AML-193 (cell line): ENCODE measurements at places on chromosomes 1 and 21.
A peak's percentile ranks its signal among the peaks of the same experiment; 100 is the strongest.

DNA sequence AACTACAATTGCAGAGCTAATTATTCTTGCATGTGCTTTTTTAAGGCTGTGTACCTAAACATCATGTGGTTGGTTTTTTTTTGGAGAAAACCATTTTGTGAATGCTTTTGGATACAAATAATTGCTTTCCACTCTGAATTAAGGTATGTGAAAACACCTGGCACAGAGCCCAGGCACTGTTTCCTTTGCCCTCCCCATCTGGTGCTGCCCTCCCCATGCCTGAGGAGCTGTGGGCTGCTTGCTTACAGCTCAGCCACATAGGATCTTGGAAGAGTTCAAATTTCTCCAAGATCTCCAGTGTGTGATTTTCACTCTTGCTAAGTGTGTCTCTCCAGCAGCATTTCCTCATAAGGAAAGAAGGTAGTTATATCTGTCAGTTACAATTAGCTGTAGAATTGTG lies 27.8 kb downstream of the DNM3 start:
- no peak for DNase-seq

- no peak for DNase-seq
Observed at GRCh38 chr1:10678852-10679251, 117.6 kb downstream of the CASZ1 start.

DNA sequence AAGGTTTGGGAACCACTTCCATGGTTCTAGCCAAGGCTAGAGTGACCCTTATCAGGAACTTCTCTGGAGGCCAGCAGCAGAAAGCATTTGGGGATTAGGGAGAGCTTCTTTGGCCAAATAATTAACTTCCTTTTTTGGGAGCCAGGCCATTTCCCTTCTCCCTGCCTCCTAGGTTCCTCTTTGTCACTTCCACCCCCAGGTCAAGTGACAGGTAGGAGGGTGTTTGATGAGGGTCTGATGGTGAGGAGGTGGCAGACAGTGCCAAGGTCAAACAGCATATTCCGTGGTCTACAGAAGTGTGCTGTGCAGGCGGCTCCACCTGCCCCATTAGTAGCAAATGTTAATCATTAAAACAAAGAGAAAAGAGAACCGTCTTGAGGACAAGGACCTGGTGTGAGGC lies 1.9 kb upstream of the KCNA10 start:
- DNase-seq = no peak

DNA sequence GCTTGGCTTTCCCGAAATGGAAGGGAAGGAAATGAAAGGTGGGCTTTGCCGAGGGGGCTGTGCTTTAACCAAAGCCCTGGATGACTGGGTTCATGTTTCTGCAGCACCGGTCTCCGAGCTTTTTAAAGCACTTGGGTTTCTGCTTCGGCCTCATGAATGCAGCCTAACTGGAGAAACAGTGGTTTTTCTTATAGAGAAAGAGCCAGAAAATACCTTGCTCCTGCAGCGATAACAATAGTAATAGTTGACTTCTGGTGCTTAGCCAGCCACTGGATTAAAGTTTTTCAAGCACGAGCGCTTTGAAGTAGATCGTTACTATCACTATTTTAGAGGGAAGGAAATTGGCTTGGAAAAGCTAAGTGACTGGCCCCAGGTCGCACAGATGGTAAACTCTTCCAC lies 500 bp upstream of the DOCK7 start:
- DNase-seq = no peak

DNA sequence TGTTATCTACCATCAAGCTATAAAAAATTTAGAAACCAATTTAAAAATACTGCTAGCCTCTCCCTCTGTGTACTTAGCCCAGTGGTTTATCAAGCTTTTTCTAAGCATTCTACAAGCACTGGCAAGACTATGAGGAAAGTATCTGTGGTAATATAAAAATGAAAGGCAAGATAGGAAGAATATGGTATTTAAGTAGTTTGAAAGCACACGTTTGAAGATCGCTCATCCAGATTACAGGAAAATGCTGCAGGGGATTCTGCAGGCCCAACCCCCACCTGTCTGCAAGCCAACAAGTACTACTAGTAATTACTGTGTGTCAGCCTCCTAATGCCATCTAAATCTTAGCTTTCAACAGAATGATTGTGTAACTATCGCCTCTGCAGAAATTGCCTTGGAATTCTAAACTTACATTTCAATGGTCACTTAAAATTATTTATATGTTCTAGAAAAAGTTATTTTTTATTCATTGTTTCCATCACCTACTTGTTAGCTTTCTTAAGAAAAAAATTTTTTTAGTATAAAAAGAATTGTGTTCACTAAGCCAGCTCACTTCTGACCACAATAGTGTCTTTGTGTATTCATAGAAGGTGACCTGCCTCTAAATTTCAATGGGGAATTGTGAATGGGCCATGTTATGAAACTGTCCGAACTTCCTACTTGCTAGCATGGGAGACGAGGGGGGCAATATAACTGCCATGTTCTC lies 8.5 kb downstream of the ERRFI1 start:
- DNase-seq = no peak

DNA sequence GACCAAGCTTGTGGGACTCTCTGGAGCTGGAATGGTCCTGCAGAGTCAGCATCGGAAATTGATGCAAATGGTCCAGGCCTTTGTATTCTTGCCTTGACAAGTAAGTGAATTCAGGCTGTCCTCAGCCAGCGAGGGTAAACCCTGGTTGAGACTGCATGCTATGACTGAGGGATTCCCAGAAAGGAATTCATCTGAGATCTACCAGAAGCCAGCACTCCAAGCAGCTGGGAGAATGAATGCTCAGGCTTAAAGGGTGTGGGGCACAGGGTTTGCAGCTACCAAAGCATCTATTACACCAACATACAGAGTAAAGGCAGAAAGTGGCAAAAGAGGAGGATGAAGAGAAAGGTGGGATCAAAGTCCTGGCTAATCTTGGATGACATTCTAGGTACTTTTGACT lies 257.0 kb upstream of the LYPLAL1 start:
- no peak for DNase-seq

- DNase-seq = no peak
Observed at GRCh38 chr1:41742219-41742618, 176.5 kb downstream of the HIVEP3 start.

- no peak for DNase-seq
Observed at GRCh38 chr1:201181726-201182125, 8.9 kb upstream of the IGFN1 start.

- DNase-seq = peak; percentile 6
Observed at GRCh38 chr1:97674517-97674916, 246.3 kb downstream of the DPYD start.

DNA sequence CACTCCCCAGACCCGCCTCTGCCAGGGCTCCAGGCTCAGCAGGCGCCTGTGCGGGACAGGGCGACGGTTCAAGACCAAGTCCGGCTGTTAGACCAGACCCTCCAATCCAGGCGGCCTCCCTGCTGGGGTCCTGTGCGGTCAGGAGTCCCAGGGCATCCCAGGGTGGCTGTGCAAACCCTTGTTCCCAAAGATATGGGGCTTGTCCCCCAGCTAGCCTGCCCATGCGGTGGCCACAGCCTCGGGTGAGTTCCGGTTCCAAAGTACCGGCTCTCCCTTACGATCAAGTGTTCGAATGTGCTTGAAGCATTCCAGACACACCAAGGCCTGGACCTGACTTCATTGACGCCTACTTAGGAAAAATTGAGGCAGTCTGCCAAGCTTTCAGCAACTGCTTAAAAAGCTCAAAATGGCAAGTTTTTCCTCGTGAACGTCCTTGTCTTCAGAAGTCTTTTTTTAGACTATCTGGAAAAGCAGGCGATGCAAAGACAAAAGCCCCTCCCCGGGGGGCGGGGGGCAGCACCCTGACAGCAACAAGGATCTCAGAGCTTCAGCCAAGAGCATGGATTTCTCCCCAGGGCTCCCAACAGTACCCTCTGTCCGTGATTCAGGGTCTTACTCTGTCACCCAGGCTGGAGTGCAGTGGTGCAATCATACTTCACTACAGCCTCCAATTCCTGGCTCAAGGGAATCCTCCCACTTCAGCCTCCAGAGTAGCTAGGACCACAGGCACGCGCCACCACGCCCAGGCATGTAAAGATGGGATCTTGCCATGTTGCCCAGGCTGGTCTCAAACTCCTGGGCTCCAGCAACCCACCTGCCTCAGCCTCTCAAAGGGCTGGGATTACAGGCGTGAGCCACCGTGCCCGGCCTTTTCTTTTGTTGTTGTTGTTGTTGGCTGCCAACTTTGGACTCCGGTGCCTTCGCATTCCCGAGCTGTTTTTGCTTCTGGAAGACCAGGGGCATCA lies 2.3 kb downstream of the FAAP20 start:
- DNase-seq = no peak

- no peak for DNase-seq
Observed at GRCh38 chr1:41716188-41717130, 202.3 kb downstream of the HIVEP3 start.

DNA sequence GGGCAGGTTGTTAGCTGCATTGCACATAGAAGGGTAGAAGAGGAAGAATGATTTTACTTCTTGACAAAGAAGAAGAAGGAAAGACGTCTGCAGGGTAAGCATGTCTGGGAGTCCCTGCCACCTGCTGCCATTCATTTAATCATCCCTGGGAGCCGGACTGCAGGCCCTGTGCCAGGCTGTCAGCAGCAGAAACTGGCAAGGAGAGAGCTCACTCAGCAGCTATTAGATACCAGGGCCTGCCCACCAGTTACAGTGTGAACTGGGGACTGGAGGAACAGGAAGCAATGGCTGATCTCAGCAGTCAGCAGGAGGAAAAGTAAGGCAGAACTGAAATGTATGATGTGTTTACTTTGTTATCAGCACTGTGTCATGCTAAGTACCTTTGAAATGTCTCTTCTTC lies 75.7 kb upstream of the C1orf87 start:
- DNase-seq = no peak

GRCh38 chr1:201666645-201667044 lies 127.7 kb downstream of the NAV1 start:
- no peak for DNase-seq

DNA sequence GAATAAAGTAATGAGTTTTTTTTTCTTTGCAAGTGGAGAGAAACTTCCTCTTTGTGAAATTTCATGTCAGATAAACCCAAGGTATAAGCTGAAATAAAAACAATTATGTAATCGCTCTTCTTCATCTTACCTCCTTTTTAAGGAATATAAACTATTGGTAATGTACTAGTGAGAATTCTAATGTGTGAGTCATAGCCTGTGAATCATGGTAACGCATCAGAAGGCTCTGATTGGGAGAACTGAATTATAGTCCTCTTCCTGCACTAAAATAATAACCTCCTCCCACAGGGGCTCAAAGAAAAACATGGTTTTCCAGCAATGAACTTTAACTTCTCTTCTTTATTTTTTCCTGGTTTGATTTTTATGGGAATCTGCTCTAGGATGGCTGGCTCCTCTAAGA lies 57.1 kb upstream of the COX20 start:
- DNase-seq = no peak

- DNase-seq = no peak
Observed at GRCh38 chr1:100539836-100540536, 2.0 kb downstream of the GPR88 start.

DNA sequence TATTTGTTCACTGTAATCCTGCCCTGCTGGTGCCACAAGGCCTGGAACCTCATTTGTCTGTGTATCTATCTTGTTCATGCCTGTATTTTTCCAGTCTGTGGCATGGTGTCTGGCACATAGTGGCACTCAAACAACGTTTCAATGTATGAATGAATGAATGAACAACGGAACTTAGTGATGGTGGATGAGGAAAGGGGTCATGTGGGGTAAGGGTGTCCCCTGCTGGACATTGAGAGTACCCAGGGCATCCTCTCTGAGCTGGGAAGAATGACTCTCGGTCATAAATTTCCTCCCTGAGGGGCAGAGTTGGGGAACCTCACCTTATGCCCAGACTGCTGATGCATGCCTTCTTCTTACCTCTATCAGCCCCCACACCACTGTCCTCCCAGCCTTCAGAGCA lies 18.9 kb upstream of the ZNF683 start:
- DNase-seq = peak; percentile 35

DNA sequence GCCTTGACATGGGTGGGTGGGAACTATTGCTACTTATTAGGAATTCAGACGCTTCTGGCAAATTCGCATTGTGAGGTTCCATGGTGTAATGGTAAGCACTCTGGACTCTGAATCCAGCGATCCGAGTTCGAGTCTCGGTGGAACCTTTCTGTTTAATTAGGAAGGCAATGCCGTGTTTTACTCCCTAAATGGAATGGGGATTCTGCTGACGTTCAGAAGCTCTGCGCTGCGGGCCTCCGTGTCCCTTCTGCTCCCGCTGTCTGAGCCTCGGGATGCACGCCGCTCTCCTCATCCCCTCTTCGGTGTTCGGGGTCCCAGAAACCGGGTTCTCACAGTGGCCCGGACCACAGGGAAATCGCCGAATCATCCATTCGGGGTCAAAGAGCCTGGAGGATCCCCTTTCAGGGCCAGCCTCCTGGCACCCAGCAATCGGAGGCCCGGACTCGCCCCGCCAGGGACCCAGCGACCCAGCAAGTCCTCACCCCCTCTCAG lies 280.3 kb downstream of the FAM72C start:
- DNase-seq = no peak

- DNase-seq = no peak
Observed at GRCh38 chr1:28755701-28756100, 19.0 kb downstream of the YTHDF2 start.

GRCh38 chr1:39139723-39140360 lies 64.7 kb upstream of the MACF1 start:
- no peak for DNase-seq

DNA sequence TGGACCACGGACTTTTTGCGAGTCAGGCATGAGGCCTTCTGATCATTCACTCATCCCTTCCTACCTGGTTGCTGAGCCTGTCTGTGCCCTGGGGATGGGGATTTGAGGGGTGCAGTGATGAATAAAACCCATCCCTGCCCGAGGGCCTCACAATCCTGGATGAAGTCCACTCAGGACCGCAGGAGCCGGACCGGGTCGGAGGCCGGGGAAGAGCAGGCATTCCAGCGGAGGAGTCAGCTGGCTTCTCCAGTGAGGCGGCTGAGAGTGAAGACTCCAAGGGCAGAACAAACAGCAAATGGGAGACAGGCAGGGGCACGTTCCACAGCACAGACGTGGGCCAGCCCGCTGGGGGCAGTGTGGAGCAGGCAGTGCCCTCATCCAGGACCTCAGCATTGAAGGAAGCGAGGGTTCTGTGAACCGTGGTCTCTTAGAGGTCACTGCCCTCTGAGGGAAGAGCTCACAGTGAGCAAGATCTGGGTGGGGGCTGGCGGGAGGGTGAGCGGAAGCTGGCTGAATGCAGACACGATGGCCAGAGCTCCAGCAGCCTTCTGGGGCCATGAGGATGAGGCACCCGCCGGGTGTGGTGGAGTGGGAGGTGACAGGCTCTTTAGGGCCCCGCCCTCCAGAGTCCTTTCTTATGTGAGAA lies 10.9 kb upstream of the LRRC3 start:
- no peak for DNase-seq

GRCh38 chr1:25063591-25064416 lies 133.7 kb upstream of the RUNX3 start:
- DNase-seq = no peak

DNA sequence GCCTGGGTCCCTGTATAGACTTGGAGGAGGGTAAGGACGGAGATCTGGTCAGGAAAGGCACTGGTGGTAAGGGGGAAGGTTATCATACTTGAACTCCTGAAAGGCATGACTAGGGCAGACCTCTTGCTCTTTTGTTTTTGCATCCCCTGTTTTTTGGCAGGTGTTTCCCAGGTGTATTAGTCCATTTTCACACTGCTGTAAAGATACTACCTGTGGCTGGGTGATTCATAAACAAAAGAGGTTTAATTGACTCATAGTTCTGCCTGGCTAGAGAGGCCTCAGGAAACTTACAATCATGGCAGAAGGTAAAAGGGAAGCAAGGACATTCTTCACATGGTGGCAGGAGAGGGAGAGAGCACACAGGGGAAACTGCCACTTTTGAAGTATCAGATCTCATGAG lies 57.2 kb upstream of the APOBEC4 start:
- no peak for DNase-seq

- DNase-seq = no peak
Observed at GRCh38 chr21:41817228-41817627, 50.4 kb upstream of the RIPK4 start.
